M059J (cell line): ENCODE measurements at places on chromosomes 12 and 14.

- DNase-seq, result no peak
Measured at GRCh38 chr12:34405286-34406227, 383.3 kb downstream of the ALG10 start.

DNA sequence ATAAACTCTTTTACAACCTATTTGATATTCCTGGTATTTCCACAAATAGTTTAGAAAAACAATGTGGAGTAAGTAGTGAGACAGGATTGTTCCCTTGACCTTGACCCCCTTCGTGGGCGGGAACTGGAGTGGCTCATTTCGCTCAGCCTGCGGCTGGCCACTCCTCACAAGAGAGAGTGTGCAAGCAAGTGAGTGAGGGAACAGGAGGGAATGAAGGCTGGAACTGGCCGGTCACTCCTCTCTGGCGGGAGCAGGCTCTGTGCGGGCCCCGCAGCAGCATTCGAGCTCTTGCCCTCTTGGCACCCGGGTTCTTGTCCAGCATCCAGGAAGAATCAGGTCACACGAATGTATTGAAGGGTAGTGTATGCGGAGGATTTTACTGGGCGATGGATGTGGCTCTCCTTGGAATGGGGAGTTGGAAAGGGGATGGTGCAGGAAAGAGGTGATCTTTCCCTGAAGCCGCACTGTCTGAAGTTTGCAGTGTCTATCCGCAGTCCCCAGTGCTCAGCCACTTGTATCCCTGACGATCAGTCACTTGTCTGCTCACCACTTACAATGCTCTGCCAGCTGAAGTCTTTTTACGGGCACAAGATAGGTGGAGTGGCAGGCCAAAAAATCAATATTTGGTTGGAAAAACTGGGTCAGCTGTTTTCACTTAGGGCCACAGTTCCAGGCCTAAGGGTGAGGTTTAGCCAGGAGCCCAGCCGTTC is 28.0 kb upstream of the TXNRD1 start:
- peak; percentile 5 for DNase-seq

GRCh38 chr12:18296201-18296908 is 35.0 kb downstream of the PIK3C2G start:
- peak; percentile 20 for DNase-seq

- no peak for DNase-seq
Measured at GRCh38 chr12:27913999-27914614, 58.4 kb downstream of the PTHLH start.

DNA sequence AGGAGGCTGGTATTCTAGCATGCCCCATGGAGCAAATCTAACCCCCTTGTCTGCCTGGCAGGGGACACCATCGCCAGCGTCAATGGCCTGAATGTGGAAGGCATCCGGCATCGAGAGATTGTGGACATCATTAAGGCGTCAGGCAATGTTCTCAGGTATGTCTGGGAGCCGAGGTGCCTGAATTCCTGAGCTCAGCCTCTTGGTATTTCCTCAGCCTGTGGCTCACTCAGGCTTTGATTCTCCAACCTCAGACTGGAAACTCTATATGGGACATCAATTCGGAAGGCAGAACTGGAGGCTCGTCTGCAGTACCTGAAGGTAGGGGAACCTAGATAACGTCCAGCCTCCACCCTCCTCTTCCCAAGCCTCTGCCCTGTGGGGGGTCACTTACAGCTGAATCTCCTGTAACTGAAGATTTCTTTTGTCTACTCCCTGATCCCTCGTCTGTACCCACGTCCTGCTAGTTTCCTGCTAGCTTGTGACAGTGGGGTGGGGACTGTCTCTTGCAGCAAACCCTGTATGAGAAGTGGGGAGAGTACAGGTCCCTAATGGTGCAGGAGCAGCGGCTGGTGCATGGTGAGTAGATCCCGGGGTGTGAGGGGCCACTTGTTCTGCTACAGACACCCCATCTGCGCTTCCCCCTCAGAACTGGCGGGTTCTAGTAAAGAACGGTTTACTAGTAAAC is 7.0 kb downstream of the TAMALIN start:
- DNase-seq, result no peak

GRCh38 chr14:76727901-76728300 is 33.4 kb upstream of the VASH1 start:
- no peak for DNase-seq

GRCh38 chr14:99731547-99732435 is 47.7 kb downstream of the CYP46A1 start:
- DNase-seq, result no peak

DNA sequence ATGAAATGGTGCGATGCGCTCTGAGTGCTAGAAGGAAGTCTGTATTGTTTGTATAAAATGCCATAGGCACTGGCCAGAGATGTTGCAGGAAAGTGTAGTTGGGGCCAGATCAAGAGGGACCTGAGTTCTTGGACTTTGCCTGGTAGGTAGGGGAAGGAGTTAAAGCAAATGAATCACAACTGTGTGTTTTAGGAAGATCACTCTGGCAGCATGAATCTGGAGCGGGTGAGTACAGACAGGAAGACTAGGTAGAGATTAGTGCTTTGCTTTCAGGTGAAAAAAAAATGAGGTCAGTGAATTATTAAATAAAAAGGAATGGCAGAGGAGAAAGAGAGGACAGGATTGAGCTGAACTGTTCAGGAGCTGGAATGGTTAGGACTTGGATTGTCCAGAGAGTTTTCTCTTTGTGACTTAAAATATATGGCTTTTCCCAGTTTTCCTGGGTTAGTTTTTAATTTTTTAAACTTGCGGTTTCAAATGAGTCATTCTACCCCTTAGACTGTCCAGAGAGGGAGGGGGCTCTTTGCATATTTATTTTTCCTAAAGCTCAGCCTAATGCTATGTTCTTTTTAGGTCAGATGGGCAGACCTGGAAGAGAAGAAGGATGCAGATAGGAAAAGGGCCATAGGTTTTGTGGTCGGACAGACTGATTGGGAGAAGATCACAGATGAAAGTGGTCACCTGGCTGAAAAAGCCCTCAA is 41.1 kb downstream of the PROX2 start:
- DNase-seq, result peak; percentile 50

GRCh38 chr14:64612021-64612380 is 62.2 kb downstream of the PPP1R36 start:
- peak; percentile 79 for DNase-seq

DNA sequence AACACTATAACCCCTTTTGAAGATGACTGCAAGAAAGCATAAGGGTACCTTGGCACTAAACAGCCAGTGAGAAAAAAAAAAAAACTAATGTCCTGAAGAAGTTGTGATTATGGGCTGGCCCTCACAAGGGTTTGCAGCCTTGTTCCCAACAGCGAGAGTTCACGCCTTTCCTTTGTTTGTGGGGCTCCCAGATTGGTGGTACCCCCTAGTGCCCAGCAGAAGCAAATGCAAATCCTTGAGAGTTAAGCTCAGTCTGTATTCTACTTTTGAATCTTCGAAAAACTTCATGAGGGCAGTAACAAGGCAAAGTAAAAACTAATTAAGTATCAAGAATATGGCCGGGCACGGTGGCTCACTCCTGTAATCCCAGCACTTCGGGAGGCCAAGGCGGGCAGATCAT is 238.9 kb upstream of the LMO3 start:
- no peak for DNase-seq

DNA sequence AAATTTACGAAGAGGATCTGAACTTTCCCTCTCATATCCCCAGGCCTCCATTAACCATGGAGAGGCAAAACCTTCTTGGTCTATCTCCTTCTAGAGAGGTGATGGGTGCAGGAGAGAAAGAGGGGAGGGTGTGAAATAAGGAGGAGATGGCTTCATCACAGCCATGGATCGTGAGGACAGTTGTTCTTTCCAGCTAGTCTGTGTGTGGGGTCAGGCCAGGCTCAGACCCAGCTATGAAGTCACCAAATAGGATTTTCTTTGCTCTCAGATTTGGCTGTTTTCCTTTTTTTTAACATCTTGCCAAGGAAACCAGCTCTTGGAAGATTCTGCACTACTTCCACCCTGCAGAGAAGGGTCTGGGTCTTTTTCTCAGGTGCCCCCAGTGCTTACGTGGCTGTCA is 64.9 kb upstream of the FAM181A start:
- no peak for DNase-seq

GRCh38 chr12:2641761-2642160 is 153.0 kb upstream of the FKBP4 start:
- DNase-seq, result no peak

DNA sequence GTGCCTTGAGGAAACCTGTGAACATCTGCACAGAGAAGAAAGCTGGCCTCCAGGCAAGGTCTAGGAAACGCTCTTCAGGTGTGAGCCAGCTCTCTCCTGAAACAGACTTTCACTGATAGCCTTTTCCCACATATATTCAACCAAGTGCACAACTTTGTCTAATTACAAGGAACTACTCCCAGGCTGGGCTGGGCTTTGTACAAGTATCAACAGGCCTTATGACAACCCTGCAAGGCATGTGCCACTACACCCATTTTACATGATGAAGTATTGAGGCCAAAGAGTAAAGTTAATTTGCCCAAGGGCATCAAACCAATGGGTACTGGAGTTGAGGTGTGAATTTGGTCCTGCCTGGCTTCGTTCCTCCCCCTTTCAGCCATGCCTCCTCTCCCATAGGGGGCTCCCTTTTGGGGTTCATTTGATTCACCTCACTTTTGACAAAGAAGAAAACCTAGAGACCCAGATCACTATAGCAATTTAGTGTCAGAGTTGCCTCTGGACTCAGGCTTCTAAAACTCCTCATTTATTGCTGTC is 2.1 kb downstream of the CSRP2 start:
- no peak for DNase-seq

DNA sequence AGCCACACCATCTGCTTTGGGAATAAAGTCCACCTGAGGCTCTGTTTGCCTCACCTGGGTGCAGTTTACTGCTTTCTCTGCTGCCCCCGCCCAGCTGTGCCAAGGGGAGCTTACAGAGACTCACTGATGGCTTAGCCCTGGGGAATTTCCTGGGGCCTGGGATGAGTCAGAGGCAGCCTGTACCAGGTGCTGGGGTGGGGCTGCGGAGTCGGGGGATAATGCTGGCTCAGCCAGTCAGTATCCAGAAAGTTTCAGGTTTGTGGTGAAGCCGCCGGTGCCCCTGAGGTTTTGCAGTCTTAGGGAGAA is 22.3 kb downstream of the PLEKHG3 start:
- DNase-seq, result peak; percentile 81

DNA sequence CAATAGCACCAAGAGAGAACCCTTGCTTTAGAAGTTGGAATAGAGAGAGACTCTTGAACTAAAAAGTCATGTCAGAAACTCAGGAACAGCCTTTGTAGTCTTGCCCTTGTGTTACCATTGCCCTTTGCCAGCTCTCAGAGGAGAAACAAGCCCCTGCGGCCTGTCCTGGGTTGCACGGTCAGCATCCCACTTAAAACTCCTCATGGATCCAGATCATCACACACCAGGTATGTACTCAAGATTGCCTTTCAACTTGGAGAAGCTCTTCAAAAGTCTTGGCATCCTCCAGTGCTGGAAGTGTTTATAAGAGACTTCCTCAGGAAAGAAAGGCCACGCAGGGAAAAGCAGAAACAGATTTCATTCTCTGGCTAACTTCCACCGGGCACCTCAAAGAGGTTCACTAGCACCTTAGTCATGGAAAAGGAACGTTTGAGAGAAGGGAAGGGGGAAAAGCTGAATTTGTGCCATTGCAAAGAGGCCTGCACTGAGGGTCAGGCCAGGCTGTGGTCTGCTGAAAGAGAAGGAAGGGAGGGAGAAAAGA is 594.2 kb downstream of the MED13L start:
- no peak for DNase-seq

DNA sequence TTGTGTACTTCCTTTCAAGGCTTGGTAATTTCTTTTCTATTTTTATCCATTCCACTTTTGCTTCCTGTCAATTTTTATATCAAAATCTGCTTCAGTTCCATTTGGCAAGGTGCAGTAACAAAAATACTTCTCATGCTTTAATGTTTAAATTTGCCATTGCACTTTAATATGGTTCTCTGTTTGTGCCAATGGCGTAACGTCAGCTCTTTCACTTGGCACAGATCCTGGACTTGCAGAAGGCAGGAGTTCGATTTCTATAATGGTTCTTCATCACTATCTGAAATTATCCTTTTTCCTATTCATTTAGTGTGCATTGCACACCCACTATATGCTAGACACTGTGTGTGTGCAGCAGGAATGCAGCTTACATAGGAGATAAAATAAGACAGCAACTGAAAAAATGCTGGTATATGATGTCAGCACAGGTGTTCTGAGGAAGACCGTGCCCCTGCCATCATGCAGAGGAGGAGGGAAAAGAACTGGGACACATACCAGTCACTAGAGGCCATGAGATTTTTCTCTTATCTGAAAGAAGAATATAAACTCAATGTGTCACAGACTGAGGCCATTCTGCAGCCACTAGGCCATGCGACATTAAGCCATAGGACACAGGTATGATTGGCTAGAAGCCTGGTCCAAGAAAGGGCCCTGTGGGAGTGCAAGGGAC is 298.2 kb downstream of the RPAP3 start:
- no peak for DNase-seq

GRCh38 chr12:116659771-116660481 is 77.9 kb downstream of the SPRING1 start:
- DNase-seq, result peak; percentile 72

- peak; percentile 57 for DNase-seq
Measured at GRCh38 chr14:63551332-63551731, 8.2 kb upstream of the PPP2R5E start.

DNA sequence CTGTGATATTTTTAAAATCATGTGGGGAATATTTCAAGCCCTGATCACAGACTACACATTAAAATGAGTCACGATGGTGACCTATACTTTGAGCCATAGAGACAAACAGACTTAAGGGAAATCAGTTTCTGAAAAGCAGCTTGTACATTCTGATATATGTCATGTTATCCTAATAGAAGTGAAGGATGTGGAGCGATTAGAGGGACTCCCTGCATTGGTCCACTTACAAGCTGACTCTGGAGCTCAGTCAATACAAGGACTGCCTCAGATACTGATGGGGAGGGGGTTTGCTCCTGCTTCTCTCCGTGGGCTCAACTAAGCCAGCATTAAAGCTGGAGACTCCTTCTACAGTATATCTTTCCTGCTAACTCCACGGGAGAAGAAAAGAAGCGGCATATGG is 173.5 kb downstream of the ALG10B start:
- no peak for DNase-seq

DNA sequence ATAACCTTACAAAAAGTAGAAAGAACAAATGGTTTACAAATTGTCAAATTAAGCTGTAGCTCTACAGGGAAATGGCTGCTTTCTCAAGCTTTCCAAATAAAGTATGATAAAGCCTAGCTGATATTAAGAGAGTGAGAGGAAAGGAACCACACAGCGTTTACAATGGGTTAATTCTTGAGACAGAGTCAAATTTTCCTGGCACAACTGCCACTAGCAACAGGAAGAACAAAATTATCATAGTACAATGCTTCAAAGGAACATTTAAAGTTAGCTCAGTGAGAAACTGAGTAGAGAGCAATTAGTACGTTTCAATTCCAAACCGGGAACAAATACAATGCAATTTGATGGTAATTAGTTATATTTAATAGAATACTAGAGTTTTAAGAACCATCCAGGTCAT is 116.0 kb downstream of the PPP1R12A start:
- no peak for DNase-seq

- no peak for DNase-seq
Measured at GRCh38 chr14:54680651-54681050, 113.7 kb downstream of the SAMD4A start.

GRCh38 chr14:58780185-58780584 is 142.4 kb downstream of the DACT1 start:
- no peak for DNase-seq
